ENCODE measurements at places on chromosomes 6 and 20.

- DNase-seq, result no peak
Observed at GRCh38 chr20:57782631-57783041, 72.8 kb upstream of the PMEPA1 start.

GRCh38 chr6:87993356-87993755 lies 54.3 kb upstream of the SPACA1 start:
- no peak for DNase-seq

GRCh38 chr6:134307870-134308269 lies 10.0 kb downstream of the SGK1 start:
- no peak for DNase-seq

GRCh38 chr20:8545212-8545611 lies 413.1 kb downstream of the PLCB1 start:
- DNase-seq, result peak; percentile 4

DNA sequence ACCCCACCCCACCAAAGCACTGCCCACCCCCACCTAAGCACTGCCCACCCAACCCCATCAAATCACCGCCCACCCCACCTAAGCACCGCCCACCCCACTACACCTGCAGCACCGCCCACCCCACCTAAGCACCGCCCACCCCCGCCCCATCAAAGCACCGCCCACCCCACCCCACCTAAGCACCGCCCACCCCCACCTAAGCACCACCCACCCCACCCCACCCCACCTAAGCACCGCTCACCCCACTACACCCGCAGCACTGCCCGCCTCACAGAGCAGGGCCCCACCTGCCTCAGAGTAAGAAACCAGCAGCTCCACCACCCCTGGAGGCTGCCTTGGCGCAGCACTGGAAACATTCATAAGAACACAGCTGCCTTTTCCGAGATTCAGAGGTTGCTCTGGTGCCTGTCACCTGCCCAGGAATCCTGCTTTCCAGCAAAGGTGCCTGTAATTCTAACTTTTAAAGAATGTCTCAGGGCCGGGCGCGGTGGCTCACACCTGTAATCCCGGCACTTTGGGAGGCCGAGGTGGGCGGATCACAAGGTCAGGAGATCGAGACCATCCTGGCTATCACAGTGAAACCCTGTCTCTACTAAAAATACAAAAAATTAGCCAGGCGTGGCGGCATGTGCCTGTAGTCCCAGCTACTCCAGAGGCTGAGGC lies 148.2 kb downstream of the BMP7 start:
- DNase-seq, result no peak

GRCh38 chr20:49700411-49701185 lies 13.1 kb downstream of the B4GALT5 start:
- peak; percentile 78 for DNase-seq

Measured in fibroblast of gingiva (primary cell).